ENCODE measurements at places on chromosomes 1 and 21.

DNA sequence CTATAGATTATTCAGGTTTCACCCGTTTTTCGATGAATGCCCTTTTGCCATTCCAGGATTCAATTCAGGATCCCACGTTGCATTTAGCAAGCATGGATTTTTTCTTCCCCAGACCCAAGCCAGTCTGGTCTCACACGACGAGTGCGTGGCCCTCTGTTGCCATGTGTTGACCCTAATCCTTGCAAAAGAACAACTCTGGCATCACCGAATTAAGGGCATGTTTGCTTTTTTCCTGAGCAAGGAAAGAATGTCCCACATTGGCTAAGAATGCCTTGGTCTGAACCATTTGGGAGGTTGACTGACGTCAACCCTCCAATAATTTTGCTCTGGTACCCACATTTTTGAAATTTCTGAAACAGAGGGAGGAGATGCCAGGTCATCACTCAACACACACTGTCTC lies 153.0 kb upstream of the WNT4 start:
- peak; percentile 14 for DNase-seq

- DNase-seq = no peak
These were observed 3.9 kb downstream of the SEMA6C start for GRCh38 chr1:151142411-151143056.

DNA sequence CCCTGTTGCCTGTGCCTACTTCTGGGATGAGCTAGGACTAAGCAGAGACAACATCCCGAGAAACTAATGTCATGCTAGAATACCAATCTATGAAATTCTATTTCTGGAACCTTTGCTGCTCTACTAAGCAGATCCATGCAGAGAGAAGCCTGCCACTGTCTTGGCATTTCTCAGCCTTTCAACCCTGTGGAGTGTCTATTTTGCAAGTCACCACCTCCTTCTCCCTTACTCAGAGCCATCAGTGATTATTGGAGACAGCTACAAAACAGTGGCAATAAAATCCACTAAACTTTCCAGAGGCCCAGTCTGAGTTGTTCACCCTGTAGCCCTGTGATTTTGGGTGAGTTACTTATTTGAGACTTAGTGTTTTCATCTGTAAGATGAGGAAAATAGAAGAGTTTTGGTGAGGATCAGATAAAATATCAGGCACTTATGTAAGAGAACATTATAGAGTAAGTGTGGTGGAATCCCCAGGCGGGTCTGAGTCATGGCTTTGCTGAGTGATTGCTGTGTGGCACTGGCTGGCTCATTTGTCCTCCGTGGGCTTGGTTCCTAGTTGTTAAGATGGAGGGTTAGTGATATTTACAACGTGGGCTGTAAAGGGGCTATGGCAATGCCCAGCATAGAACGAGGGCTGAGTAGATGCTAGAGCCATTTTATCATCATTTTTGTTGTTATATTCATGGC lies 61.1 kb downstream of the FMN2 start:
- DNase-seq = no peak

DNA sequence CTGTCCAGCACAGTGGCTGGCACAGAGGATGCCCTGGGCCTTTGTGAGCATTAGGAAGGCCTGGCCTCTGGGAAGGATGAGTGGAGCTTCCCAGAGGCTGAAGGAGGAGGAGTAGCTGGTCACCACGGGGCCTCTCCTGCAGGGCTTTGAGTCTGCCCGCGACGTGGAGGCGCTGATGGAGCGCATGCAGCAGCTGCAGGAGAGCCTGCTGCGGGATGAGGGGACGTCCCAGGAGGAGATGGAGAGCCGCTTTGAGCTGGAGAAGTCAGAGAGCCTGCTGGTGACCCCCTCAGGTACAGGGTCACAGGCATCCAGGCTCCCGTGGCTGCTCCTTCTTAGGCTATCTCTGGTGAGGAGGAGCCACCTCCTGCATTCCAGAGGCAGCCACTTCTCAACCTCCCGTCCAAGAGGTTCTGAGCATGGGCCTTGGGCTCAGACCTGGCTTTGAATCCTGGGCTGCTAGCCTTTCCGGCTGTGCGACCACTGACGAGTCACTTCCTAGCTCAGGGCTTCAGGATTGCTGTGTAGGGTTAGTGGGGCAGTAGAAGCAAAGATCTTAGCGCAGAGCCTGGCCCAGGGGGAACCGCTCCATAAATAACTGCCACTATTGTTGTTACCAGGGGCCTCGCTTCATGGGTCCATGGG lies 14.0 kb downstream of the SESN2 start:
- DNase-seq = no peak

- DNase-seq = no peak
These were observed 464 bp downstream of the COL11A1 start for GRCh38 chr1:103107741-103108375.

- no peak for DNase-seq
These were observed 250.9 kb upstream of the DAB1 start for GRCh38 chr1:57674801-57675200.

DNA sequence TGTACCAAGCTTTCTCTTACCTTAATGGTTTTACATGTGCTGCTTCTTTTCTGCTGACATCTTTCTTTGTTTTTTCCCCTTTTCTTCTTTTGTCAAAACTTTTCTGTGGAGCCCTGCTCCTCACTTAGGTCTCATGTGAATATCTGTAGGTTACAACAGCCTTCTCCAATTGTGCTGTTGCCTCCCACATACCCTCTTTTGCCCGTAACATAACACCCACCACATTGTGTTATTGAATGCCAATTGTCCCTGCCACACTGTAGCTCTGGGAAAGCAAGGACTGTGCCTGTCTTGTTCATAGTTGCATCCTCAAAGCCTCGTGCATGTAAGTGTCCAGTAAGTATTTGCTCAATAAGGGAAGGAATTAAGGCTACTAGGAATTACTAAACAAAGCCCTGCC lies 46.3 kb upstream of the AKT3 start:
- no peak for DNase-seq

DNA sequence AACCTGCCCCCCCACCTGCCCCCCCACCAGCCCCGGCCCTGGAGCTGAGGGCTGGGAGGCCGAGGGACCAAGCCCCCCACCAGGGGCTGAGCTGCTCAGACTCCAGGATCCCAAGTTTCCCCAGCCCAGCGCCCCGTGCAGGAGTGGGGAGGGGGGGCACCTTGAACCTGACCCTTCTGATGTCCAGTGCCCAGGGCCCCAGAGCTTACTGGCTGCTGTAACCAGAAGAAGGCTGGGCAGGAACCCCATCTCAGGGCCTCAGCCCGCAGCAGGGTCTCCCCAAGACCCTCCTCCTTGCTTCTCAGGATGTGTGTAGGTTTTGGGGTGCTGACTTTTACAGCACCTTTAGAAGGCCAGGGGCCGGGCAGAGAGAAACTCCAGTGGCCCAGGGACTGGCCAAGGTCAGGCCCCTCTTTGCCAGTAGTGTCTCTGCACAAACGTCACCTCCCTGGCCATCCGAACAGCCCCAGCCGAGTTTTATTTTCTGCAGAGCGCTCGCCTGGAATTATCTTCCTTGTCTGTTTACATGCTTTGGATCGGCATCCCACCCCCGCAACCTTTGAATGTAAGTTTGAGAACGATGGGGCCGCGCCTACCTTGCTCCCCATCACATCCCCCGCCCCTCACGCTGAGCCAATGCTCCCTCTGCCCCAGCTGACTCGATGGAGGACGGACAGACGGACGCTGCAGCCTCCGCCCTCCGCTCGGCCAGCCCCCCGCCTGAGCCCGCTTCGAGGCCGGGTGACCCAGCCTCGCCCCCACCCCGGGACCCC lies 70.1 kb upstream of the CASZ1 start:
- no peak for DNase-seq

DNA sequence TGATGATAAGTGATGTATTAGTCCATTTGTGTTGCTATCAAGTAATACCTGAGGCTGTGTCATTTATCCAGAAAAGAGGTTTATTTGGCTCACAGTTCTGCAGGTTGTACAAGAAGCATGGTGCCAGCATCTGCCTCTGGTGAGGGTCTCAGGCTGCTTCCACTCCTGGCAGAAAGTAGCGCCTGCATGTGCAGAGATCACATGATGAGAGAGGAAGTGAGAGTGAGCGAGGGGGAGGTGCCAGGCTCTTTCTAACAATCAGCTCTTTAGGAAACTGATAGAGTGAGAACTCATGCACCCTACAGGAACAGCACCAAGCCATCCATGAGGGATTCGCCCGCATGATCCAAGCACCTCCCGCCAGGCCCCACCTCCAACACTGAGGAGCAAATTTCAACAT lies 2.2 kb upstream of the FHAD1 start:
- DNase-seq = peak; percentile 59

All from lower leg skin (tissue), 4 donors.